Sciatic nerve (tissue), 2 donors: ENCODE measurements at places on chromosomes 6 and 20.

- DNase-seq, result no peak
Measured at GRCh38 chr20:9156529-9157280, 87.8 kb downstream of the PLCB4 start.

- no peak for DNase-seq
Measured at GRCh38 chr6:107585815-107586435, 96.0 kb downstream of the SOBP start.

DNA sequence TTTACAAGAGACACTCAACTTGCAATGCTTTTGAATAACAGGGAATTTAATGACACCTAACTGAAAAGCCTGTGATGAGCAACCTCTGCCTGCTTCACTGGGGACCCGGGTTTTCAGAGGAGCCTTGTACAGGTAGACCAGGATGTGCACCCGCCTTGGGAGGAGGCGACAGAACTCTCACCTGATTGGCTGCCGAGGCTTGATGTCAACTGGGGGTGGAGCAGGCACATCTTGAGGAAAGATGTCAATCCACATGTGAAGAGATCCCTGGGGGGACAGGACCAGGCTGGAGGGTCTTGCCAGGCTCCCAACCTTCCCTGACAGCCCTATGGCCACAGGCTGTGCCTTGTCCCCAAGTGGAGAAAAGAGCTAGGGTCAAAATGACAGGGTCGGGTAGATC, 19.8 kb downstream of the ERGIC3 start:
- no peak for DNase-seq

DNA sequence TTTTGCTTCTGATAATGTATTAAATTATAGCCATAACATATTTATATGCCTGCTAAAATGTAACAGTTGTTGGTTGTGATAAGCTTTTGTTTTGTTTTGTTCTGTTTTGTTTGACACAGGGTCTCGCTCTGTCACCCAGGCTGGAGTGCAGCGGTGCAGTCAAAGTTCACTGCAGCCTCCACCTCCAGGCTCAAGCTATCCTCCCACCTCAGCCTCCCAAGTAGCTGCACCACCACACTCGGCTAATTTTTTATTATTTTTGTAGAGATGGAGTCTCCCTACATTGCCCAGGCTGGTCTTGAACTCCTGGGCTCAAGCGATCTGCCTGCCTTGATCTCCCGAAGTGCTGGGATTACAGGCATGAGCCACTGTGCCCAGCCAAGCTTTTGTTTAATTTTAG, 157.8 kb downstream of the ARID1B start:
- DNase-seq, result no peak

DNA sequence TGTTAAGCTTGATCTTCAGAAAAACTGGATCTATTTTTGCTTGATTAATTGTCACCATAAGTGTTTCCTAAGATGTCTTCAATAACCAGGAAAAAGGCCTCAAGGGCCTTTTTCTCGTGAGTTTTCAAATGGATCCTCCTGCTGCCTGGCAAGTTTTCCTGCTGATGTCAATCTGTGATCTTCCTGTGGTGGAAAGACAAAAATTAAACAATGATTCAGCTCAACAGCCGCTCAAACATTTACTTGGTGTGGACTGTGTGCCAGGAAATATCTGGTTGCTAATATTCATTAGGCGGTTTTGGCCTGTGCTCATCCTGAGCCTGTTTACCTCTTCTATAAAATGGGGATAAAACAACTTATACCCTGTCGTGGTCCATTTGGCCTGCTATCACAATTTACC, 35.4 kb upstream of the SSTR4 start:
- no peak for DNase-seq

- DNase-seq, result no peak
Measured at GRCh38 chr6:8182902-8183665, 80.7 kb upstream of the EEF1E1 start.

GRCh38 chr6:84428300-84428907, 201.0 kb upstream of the CEP162 start:
- peak; percentile 78 for DNase-seq

DNA sequence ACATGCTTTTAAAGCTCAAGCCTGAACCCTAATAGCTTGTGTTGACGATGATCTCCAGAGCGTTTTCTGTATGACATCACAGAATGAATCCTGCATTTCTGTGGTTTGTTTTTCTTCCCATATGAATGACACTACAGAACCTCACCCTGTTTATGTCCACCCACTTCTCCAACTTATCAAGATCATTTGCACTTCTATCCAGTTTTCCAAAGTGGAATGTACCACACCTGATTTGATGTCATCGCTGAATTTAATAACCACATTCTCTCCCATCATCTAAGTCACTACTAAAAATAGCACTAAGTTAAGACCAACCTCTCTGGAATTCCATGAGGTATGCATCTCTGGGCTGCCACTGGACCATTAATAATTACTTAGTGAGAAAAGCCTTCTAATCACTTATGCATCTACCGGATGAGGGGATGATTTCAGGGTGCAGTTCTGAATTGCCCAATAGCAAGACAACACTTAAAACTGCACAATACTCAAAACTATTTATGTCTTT, 33.3 kb upstream of the CITED2 start:
- DNase-seq, result no peak

GRCh38 chr20:54713727-54714126, 238.3 kb downstream of the DOK5 start:
- DNase-seq, result no peak

DNA sequence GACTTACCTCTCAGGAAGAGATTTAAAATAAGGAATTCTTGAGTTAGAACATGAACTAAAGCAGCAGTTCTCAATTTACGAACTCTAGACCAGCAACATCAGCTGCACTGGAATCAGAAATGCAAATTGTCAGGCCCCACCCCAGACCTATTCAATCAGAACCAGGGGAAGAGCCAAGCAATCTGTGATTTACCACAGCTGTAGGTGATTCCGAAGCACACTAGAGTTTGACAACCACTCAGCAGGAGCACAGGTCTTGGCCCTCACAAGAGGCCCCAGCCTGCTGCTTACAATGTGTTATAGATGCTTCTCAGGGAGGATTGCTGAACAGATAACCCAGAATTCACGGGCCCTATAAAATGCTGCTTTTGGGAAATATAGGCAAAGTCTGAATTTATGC, 279.2 kb downstream of the PTPRK start:
- no peak for DNase-seq

DNA sequence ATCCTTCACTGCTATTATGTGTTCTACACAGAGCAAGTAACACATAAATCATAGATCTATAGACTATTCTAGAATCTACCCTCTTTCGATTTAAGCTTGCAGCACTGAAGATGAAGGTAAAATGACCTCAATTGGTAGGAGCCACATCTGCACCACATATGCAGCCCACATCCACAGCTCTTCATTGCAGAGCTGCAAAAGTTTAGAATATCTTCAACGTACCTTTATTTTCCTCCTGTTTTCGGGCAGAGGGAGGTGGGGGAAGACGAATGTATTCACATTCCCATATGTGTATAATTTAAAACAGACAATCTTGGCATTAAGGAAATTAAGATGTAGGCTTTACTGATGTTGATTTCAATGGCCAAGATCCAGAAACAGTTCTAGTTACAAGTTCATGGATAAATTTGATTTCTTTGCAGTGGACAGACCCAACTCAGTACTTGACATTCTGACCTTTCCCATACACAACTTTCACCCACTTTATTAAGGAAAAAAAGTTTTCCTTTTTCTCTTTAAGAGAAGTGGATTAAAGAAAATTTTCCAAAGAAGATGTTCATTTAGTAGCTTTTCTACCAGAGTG, 14.0 kb downstream of the EPB41L2 start:
- no peak for DNase-seq

GRCh38 chr20:24879875-24880274, 69.2 kb upstream of the CST7 start:
- DNase-seq, result no peak

DNA sequence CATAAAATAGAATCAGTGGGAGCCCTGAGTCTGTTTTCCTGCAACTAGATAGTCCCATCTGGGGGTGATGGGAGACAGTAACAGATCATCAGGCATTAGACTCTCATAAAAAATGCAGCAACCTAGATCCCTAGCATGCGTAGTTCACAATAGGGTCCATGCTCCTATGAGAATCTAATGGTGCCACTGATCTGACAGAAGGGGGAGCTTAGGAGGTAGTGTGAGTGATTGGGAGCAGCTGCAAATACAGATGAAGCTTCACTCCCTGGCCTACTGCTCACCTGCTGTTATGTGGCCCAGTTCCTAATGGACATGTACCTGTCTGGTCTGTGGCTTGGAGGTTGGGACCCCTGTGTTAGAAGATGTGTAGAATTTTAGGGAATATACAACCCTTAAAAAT, 904.5 kb upstream of the EPHA7 start:
- DNase-seq, result no peak

DNA sequence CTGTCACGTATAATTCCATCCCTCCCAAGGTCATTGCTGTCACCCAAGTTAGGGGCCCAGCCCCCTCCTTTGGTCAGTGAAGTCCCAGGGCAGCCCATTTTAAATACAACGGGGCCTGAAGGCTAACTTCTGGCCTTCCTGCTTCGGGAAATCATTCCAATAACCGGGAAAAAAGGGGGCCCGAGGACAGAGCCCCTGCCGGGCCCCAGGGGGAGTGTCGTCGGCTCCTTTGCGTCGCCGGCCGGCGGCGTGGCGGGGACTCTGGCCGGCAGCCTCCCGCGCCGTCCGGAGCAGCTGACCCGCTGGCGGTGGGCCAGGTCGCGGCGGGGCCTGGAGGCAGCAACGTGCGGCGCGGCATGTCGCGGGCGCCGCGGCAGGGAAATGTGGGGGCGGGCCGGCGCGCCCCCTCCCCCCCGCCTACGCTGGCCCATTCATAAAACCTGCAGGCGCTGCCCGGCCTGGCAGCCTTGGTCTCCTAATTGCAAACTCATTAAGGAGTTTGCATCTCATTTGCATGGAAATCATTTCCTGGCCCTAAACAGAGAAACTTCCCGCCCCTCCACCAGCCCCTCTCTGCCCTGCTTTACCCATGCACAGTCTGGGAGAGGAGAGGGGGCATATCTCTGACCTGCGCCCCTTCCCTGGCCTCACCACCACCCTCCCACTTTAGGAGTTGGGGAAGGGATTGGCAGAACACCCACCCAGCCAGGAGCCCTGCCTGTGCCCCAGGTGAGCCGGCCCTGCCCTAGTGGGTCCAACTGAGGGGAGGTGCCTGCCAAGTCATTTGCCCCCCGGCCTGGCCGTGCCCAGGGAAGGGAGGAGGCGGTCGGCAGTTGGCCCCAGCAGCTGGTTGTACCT, 50.7 kb downstream of the MRPL14 start:
- peak; percentile 81 for DNase-seq

DNA sequence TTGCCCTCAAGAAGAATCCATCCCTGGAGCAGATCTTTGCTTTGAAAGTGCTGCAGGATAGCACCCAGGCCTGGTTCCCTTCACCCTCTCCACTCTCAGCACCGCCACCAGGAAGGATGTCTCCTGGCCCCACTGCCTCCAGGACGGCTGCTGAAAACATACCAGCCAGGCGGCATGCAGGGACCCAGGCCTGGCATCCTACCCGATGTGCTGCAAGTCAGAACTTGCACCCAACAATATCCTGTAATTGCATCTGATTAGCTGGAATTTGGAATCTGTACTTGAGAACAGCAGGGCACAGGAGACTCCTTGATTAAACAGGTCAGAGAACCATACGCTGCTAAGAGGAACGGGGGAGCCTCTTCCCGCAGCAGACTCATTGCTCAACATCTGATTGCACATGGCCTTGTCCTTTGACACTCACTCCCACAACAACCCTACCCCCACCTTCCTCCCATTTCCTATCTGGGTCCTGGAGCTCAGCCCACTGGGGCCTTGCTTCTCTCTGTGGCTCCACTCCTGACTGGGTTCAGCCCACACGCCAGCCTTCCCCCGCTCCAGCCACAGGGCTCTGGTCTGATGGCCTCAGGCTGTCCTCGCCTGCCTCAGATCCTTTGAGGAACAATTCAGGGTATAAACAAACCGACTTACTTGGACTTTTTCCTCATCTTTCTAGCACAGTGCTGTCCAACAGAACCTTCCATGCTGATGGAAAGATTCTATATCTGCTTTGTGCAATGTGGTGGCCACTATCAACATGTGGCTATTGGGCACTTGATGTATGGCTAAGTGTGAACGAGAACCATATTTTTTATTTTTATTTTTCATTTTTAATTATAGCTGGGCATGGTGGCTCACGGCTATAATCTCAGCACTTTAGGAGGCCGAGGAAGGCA, 78.0 kb downstream of the FGD2 start:
- peak; percentile 76 for DNase-seq

- DNase-seq, result no peak
Measured at GRCh38 chr6:129453073-129453472, 256.9 kb downstream of the ARHGAP18 start.

DNA sequence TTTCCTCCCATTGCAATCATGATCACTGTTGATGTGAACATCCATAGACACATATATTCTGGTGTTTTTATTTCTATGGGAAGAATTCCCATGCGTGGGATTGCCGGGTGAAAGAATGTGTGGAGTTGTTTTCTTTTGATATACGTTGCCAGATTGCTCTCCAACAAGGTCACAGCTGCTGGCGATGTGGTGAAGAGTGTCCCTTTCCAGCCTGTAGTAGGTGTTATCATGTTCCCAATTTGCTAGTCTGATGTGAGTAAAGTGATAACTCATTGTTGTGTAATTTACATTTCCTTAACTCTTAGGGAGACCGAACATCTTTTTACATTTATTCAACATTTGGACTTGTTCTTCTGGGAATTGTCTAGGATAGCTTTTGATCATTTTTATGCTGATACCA, 14.5 kb upstream of the ELMO2 start:
- DNase-seq, result no peak

- DNase-seq, result no peak
Measured at GRCh38 chr6:10556992-10557391, 35.8 kb downstream of the GCNT2 start.

GRCh38 chr6:56961151-56961550, 6.2 kb downstream of the BEND6 start:
- DNase-seq, result no peak

DNA sequence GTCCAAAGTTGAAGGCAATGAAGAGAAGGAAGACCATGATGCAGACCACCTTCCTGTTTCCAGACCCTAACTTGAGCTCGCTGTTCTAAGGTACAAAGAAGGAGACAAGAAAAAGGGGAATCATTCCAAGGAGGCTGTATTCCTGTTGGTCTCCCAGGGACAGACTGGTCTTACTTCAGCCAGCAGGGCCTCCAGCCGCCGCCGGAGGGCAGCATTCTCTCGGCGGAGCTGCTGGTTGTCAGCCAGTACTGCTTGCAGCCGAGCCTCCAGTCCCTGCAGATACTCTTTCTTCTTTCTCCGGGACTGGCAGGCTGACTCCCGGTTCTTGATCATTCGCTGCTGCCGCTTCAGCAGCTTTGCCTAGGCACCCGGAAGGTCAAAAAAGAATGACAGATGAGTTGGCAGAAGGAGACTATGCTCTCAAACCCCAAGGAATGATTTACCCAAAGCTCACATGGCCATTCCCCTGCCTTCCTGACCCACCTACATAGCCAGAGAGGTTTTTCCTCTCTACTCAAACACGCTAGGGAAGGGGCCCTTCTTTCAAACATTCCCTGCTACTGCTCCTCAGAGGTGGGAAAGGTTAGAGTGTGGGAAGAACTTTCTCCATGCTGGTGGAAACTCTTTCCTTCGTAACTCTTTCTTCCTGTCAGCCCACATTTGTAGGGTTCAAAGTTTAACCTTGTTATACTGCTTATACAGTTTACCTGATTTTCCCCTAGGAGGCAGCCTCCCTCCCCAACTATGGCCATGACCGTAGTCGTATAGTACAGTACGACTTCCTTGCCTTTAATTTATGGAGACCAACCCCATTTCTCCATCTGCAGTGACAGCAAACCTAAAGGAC, 9.0 kb downstream of the ATF6B start:
- DNase-seq, result peak; percentile 92

GRCh38 chr6:144307880-144308279, 22.7 kb downstream of the UTRN start:
- DNase-seq, result no peak
